Renal cortex interstitium (tissue), 15 donors: ENCODE measurements at places on chromosomes 5 and 9.

DNA sequence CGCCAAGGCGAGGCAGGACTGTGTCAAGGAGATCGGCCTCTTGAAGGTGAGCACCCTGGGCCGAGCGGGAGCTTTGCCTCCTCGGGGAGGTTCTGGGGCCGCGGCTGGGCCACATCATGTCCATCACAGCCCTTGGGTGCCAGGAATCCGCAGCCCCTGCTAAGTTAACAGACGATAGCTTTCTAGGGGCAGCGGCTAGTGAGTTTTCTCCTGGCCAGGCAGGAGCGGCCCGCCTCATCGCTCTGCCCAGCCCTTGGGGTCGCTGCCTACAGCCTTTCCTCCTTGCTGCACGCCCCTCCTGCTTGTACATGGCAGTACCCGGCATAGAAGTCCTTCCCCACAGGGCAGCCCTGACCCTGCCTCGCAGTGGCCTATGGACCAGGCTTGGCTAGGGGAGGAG lies 56.2 kb downstream of the NEK6 start:
- DNase-seq = no peak

GRCh38 chr5:57692582-57693487 lies 210.2 kb upstream of the ACTBL2 start:
- DNase-seq = no peak

DNA sequence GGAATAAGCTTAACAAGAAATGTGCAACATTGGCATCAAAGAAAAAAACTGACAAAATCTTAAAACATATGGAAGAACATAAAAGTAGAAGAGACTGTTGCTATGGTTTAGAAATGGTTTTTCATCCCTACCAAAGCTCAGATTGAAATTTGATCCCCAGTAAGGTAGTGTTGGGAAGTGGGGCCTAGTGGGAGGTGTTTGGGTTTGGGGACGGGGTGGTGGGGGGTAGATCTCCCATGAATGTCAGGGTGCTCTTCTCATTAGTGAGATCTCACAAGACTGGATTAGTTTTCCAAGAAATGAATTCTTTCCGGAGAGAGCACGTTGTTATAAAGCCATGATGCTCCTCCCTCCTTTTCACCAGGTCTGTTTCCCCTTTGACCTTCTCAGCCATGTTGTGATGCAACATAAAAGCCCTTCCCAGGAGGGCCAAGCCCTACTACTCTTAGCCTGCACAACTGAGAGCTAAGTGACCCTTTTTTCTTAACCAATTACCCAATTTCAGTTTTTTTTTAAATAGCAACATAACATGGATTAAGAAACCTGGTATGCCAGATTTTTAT lies 10.6 kb downstream of the TMEM167A start:
- DNase-seq = no peak

DNA sequence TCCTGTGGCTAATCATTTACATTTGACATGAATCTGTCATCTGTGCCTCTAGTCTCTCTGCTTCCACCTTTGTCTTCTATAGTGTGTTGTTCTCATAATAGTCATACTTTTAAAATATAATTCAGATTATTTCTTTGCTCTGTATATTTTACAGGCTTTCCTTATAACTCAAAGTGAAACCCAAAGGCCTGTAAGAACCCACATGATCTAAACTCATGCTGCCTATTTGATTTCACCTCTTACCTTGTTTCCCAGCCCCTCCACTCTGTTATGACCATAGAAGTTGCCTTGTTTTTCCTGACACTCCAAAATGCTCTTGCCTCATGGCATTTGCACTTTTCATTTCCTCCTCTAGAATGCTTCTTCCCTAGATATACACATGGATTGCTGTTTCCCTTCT lies 74.2 kb downstream of the COMMD10 start:
- DNase-seq = no peak

DNA sequence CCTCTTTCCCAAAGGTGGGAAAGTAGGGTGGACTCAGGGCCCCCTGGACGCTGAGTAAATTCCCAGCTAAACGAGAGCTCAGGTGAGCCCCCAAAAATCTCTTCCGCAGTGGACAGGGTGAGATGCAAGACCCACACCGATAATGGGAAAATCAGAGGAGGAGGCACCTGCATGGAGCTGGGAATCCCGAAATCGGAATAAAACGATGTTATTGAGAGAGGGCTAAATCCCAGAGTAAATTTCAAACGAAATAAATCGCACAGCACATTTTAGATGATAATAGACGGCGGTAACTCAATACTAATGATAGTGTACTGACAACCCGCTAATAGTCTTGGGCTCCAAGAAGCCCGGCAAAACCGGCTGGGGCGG lies 3.0 kb upstream of the BARHL1 start:
- DNase-seq = no peak

DNA sequence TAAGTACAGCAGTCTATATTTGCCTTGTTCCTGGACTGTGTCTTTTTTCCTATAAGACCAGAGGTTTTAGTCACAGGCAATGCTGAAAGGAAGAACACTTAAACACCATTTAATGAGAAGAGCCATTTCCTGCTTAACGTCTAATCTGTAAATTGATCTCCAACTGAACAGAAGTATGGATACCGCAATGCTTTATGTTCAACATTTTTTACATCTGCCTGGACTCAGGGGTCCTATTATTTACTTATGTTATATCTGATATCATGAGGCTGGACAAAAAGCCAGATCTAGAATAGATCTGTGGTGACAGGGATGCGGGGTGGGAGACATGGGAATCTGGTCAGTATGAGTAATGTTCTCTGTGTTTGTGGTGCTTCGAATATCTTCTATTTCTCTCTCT lies 334.6 kb upstream of the MPDZ start:
- DNase-seq = no peak

GRCh38 chr5:133914434-133914833 lies 54.0 kb downstream of the C5orf15 start:
- DNase-seq = no peak

DNA sequence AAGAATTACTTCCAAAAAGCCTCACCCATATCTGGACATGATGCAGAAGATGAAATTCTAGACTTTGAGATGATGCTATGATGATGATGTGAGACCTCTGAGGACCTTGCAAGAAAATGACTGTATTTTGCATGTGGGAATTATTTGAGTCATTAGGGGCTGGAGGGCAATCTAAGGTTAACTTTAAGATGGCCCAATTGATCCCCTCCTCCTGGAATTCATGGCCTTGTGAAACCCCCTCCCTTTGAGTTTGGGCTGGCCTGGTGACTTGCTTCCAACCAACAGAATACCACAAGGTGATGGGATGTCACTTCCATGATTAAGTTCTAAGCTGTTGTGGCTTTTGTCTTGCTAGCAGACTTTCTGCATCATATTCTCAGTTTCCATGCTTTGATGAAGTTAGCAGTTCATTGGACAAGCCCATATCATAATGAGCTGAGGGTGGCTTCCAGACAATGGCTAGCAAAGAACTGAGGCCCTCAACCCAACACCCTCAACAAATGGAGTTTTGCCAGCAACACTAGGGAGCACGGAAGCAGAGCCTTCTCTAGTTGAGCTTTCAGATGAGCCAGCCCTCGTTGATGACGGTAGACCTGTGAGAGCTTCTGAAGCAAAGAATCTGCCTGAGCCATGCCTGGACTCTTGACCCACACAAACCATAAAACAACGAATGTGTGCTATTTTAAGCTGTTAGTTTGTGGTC lies 7.4 kb upstream of the AMACR start:
- DNase-seq = no peak

DNA sequence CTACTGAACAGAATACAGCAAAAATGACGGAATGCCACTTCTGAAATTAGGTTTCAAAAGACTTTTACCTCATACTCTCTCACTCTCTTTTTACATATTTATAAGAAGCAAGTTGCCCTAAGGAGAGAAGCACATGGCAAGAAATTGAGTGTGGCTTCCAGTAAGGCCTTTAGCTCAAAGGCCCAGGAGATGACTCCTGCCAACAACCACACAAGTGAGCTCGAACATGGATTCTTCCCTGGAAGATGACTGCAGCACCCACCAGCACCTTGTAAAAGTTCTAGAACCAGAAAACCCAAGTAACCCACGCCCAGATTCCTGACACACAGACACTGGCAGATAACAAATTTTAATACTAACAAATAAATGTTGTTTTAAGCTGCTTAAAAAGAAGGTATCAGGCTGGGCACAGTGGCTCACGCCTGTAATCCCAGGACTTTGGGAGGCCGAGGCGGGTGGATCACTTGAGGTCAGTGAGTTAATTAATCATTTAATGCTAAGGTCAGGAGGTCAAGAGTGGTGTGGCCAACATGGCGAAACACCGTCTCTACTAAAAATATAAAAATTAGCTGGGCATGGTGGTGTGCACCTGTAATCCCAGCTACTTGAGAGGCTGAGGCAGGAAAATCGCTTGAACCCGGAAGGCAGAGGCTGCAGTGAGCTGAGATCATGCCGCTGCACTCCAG lies 17.0 kb downstream of the PTBP3 start:
- DNase-seq = no peak
